Renal pelvis (tissue), 12 donors: ENCODE measurements at places on chromosomes 13 and 19. TPM values are rescaled to one million over a fixed set of nuclear protein-coding genes. Genes with fewer than 3 reads are reported as not detected.

ZIC2 gene
- polyA plus RNA-seq = 0.27 TPM

ZMYM5 gene
- polyA plus RNA-seq = 25.2 TPM

MCEMP1 gene
- 0.21 TPM for polyA plus RNA-seq

PGLYRP2 gene
- polyA plus RNA-seq = not detected

CLEC17A gene
- not detected for polyA plus RNA-seq

SLITRK5 gene
- 1.8 TPM for polyA plus RNA-seq

TEX26 gene
- polyA plus RNA-seq = 1.3 TPM

NDFIP2 gene
- 54.9 TPM for polyA plus RNA-seq

PNMA8C gene
- polyA plus RNA-seq = 0.60 TPM

NOVA2 gene
- polyA plus RNA-seq = 3.6 TPM

PRR19 gene
- polyA plus RNA-seq = 1.9 TPM

ZNF154 gene
- polyA plus RNA-seq = 23.9 TPM

ADAMTSL5 gene
- 0.78 TPM for polyA plus RNA-seq

ERICH6B gene
- 3.0 TPM for polyA plus RNA-seq

CEACAM8 gene
- 0.13 TPM for polyA plus RNA-seq

SERTM1 gene
- polyA plus RNA-seq = 0.58 TPM
